Ovary (tissue), 10 donors: ENCODE measurements at places on chromosomes 4 and X. TPM values are rescaled to one million over a fixed set of nuclear protein-coding genes. Genes with fewer than 3 reads are reported as not detected.

GRCh38 chr4:56654238-56654632 lies 26.9 kb downstream of the HOPX start:
- peaks cover 5% of the 10 kb centered on the region for H3K4me1 ChIP-seq
- no peak overlapping the region for H3K27ac ChIP-seq
- H3K4me3 ChIP-seq: no peak overlapping the region
- H3K27me3 ChIP-seq: no peaks in the 10 kb centered on the region

GRCh38 chr4:184851200-184851541 lies 25.4 kb upstream of the ACSL1 start:
- no peaks in the 10 kb centered on the region for H3K27me3 ChIP-seq
- DNase-seq: no peak
- H3K4me3 ChIP-seq: no peak overlapping the region
- no peak overlapping the region for H3K27ac ChIP-seq

The BMP2K gene
- 15.7 TPM for total RNA-seq

The CT45A5 gene
- not detected for total RNA-seq

The FMR1NB gene
- not detected for total RNA-seq
